Cardiac muscle cell (in vitro differentiated cells and primary cell): ENCODE measurements at places on chromosomes 12 and 14.

GRCh38 chr14:52253503-52253902 is 14.0 kb upstream of the PTGDR start:
- no peak for DNase-seq

DNA sequence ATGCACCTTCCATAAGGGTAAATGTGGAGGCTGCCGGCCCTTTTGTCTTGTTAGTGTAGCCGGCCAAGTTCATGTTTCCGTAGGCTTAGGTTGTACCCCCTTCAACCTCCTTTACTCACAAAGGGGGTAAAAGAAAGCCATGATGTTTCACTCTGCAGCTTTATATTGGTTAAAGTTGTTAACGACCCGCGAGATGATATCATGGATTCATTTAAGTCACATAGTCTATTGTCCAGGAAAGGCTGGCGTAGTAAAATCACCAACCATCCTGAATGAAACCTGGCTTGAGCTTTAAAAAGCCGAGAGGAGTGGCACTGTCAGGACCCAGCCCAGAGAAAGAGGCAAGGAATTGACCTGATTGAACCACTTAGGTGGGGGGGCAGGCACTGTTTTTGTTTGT is 1.3 kb downstream of the UNG start:
- DNase-seq = no peak

DNA sequence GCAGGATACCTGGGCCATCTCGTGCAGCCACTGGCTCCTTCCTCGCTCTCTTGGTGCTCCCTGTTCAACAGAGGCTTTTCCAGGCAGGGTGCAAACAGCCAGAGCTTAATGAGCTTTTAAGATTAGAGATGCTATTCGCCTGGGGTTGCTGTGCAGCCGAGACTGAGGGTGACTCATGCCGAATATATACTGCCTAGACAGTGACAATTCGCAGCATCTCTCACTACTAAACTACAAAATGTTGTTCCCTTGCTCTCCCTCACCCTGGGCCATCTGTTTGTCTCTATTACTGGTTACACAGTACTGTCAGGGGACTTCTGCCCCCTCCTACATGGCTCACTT is 26.0 kb upstream of the TESC start:
- DNase-seq = no peak

DNA sequence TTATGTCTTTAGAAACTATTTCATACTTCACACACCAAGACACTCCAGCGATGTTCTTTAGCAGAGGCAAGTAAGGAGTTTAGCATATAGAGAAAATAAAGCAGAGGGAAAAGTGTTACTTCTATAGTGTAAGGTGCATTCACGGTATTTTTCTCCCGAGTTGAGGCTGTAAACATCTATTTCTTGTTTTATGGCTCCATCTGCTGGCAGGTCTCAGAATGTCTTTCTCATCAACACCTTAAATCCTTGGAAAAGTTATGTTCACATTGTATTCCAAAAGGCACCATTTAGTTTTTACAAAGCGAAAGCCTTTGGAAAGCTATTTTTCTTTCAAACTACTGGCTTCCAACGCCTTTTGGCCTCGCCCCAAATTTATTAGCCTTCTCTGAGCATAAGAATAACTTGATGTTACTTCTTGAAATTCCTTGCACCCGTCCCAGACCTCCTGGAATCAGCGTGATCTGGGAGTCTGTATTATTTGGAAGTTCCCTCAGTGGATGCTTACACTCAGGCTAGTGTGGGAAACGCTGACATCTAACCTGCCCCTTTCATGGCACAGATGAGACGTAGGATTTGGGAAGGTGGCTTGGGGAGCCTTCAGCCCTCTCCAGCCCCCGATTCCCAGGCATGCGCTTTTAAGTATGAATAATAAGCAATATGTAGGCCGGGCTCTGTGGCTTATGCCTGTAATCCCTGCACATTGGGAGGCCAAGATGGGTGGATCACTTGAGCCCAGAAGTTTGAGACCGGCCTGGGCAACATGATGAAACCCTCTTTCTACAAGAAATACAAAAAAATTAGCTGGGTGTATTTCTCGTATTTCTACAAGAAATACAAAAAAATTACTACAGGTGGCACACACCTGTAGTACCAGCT is 1.9 kb upstream of the PIWIL1 start:
- DNase-seq = peak; percentile 71

GRCh38 chr14:74543771-74544438 is 50.3 kb downstream of the ISCA2 start:
- DNase-seq = no peak

- DNase-seq = no peak
Observed at GRCh38 chr14:68111097-68111852, 291.7 kb downstream of the RAD51B start.

DNA sequence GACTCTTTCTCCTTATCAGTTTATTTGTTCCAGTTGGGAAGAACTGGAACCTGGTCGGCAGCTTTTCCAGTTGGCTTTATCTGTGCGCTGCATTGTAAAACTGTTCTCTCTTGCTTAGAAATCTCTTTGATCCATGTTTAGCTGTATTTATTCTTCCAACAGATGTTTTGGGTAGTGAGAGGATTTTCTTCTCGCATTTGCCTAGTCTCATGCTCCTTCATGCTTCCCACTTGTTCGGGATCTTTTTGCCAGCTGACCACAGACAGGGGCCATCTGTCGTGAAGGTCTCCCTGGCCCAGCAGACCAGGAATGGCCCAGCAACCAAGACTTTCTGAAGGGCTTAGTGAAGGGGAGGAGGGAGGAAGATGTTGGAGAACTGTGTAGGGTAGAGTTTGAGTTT is 21.6 kb downstream of the NTF3 start:
- no peak for DNase-seq

GRCh38 chr12:89180496-89180895 is 171.8 kb downstream of the DUSP6 start:
- no peak for DNase-seq

- DNase-seq = no peak
Observed at GRCh38 chr12:25792031-25792430, 166.5 kb upstream of the RASSF8 start.

- no peak for DNase-seq
Observed at GRCh38 chr12:132620113-132620898, 1.7 kb downstream of the P2RX2 start.

DNA sequence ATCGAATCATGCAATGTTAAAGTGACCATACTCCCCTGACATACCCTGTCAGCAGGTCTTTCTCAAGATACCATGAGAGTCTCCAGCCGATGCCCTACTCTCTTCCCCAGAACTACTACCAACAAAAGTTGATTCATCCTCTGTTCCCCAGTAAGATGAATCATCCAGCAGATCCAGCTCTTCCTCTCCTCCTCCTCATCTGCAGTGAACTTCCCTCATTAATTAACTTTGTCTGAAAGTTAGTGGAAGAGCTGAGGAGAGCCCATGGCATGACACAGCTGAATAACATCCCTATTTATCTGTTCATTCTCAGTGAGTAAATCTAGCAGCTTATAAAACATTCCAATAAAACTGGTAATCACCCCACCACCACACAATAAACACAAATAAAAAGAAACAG is 213.4 kb downstream of the EGLN3 start:
- DNase-seq = no peak

- no peak for DNase-seq
Observed at GRCh38 chr12:47781479-47782371, 8.7 kb downstream of the SLC48A1 start.

- DNase-seq = peak; percentile 65
Observed at GRCh38 chr12:11862798-11863197, 207.9 kb upstream of the BCL2L14 start.

GRCh38 chr12:14362352-14362751 is 3.1 kb upstream of the ATF7IP start:
- DNase-seq = no peak

GRCh38 chr14:83096092-83096491 is 1562.4 kb upstream of the SEL1L start:
- no peak for DNase-seq

DNA sequence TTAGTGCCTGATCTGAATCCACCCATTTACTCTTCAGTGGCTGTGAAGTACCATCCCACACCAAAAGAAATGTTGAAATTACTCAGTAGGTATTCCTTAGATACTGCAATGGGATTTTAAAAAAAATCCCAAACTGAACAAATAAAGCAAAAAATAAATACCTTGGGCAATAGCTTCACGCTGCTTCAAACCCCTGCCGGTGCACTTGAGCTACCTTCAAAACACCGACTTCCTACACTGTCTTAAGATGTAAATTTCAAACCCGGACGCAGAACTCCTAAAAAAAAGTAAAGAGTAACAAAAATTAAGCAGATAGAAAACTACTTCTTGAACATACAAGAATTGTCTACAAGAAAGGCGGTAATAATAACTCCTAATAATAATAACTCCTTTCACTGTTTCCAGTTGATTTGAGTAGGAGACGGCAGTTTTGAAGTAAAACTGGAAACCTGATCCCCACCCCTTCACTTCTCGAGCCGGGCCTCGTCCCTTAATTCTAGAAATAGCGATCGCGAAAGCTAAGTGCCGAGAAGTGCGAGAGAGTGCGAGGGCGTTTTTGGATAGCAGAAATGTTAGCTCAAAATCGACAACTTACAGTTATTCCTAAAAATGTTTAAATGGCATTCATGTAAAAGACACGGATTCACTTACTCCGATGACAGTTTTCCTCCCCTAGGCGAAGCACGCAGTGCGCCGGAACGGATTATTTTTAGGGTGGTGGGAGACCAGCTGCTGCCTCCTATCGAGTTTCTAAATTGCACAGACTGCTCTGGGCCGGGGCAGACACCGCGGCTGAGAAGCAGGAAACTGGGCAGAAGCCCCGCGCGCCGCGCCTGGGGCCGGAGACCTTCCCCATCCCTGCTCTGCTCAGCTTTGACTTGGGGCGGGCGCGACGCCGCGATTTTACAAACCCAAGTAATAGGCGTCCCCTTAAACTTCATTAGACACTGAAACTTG is at the start of gene ABCC9:
Gene ABCC9 (minus strand): TSS at position 878 of the 957 bp plus-strand sequence. CDS start 4,752 bp downstream, outside the sequence.
- DNase-seq = peak; percentile 35

DNA sequence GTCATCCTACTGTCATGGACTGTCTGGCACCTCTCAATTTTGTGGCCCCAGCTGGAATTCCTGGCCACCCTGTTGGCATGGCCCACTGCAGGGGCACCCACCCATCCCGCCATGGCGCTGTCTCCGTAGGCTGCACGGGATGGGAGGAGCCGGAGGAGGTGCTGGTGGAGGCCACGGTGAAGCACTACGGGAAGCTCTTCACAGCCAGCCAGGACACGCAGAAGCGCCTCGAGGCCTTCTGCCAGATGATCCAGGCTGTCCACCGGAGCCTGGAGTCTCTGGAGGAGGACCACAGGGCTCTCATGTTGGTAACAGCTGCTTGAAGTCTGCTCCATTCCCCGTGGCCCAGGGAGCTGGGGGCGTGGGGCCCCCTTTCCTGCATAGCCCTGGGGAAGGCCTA is 3.9 kb downstream of the CCDC197 start:
- DNase-seq = no peak

DNA sequence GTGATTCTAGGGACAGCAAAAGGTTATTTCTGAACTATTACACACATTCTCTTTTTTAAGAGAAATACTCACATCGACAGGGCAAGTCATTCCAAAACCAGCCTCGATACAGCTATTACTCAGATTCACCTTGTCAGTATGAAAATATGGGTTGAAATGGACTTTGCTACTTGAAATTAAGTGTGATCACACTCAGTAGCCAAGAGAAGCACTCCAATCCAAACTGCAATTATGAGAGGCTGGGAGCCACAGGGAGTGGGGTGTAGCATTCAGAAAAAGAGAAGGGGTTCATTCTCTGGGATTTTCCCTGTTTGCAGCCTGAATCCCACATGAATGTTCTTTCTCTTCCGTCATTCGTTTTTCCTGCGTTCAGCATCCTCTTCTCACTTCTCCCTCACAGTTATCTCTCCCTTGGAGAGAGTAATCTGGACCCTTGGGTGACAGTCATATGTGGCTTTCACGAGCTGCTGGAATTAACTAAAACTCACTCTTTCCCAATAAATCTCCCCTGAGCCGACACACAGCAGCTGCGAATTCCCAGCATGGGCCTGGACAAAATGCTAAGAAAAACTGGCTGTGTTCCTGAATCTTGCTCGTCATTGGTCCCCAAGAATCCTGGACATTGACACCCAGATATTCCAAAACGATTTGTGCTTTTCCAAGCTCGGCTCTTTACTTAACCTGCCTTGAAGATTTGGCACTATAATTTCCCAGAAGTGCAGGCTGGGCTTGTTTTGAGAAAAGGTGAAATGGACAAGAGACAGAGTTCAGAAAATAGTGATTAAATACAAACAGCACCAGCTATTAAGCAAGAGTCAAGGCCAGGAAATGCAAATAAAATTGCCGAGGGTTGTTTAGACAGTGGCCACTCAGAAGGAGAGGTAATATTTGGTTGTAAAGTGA is 199.5 kb upstream of the PLEKHG7 start:
- no peak for DNase-seq

- no peak for DNase-seq
Observed at GRCh38 chr14:55965851-55966250, 152.4 kb upstream of the PELI2 start.

GRCh38 chr14:24312736-24313507 is 1.6 kb downstream of the LTB4R start:
- DNase-seq = no peak

GRCh38 chr12:12214635-12215131 is 52.2 kb downstream of the LRP6 start:
- no peak for DNase-seq

DNA sequence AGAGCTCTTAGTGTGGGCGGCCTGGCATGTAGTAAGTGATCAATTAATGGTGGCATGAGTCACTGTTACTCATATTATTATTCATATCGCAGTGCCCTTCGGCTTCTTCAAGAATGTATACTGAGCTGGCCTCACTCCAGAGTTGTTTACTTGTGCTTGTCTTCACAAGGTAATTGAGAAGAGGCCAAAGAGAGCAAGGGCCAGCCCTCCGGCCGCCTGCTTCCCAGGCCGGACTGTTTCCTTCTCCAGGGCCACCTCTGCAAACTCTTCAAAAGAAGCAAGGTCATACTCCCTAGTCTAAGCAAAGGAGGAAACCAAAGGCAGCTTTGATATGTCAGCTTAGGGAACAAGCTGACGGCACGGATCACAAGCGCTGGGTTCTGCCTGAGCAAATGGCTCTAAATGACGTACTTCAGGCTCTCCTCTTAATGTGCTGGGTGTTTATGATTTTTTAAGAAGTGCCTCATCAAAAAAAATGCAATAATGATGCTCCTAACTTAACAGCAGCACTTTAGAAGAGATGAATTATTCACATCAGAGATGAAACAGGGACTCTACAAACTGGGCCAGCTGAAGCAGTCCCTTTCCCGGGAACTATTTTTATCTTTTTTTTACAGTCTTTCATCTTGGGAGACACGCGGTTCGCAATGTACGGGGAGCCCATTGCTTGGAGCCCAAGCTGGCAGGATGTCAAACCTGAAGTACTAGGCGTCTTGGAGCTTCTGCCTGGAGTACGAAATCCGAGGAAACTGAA is 65.6 kb upstream of the DLK1 start:
- no peak for DNase-seq

GRCh38 chr12:77116277-77116676 is 50.9 kb upstream of the E2F7 start:
- no peak for DNase-seq

DNA sequence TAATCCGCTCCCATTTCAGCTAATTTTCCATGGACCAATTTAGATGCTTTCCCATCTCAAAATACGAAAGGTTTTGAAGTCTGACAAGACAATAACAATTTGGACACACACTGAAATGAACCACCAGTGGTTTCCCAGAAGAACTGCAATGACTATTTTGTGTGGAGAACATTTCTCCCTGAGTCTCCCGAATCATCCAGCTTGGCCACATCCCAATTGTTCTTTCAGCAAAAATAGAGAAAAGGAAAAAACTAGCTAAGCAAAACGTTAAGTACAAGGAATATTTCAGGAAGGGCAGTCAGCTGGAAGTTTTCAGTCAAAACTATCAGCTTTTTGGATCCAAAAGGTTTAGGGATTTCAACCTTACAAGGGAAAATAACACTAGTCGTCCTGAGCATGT is 390.6 kb downstream of the KCNH5 start:
- DNase-seq = no peak
